ENCODE measurements at places on chromosomes 12 and 14.

GRCh38 chr14:52922059-52922458, 28.8 kb downstream of the FERMT2 start:
- no peak for DNase-seq

DNA sequence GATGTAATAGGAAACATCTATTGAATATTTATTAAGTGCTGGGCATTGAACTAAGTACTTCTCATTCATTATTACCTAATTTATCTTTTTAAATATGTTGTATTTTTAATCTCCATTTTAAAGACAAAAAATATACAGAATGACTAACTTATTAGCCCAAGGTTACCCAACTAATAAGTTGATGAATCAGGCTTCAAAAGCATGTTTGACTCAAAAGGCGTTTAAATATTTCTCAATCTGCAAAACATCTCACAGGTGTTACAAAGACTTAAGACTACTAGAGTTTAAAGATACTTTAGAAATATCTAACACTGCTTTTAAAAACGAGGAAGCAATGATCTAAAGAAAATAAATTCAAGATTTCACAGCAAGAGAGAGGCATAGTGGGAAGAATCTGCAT, 457.4 kb upstream of the DCN start:
- DNase-seq, result peak; percentile 35

DNA sequence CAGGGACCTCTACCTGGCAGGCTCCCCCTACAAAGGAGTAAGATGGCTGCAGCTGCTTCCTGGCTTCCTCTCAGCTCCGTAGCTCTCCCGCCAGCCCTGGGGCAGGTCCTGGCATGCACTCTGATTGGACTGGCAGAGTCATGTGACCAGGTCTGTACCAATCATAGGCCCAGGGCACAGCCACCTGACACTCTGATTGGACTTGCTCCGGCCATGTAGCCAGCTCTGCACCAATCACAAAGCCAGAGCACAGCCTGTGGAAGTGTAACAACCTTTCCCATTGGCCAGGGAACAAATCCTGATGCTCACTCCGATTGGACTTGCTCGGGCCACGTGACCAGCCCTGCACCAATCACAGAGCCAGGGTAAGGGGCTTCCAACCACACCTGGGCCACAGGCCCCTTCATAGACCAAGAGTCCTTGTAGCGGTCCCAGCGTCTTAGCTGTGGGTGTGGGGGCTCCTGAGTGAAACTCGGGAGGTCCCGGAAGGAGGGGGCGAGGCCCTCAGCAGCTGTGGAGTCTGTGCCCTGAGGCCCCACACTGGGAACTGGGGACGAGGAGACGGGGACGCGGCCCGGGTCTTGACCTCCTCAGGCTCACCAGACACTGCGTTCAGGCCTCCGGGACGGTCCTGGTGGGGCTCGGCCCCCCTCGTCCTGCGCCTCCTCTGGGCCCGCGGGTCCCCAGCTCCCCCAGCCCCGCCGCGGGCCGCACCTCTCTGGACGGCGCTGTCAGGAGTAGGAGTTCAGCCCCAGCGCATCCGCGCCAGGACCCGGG, 210.6 kb downstream of the ADGRD1 start:
- DNase-seq, result no peak

DNA sequence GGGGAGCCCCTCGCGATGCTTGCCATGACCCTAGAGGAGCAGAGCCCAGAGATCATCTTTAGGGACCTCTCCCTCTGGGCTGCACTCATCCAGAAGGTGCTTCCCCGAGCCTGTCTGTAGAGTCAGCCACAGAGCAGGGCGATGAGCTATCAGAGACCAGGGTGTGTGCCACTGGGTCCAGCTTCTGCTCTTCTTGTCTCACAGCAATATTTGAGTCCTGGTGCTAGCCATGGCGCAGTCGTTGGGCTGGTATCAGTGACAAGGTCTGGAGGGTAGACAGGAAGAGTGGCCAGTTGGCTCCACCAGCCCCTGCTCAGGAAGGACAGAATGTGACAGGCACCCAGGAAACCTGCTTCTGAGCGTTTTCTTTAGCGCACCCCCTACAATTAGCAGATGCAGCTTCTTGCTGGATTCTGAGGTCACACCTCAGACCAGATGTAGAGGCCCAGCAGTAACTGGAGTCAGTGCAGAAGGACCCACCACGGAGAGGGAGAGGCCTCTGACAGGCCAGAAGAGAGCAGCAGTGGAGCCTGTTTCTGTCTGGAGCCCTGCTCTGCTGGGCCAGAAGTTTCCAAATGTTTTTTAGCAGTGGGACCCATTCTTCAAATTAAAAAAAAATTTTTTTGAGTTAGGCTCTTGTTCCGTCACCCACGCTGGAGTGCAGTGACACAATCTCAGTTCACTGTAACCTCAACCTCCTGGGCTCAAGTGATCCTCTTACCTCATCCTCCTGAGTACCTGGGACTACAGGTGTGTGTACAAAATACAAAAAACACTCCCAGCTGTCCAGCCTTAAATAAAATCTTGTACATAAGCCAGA, 23.7 kb downstream of the ANKRD9 start:
- no peak for DNase-seq

DNA sequence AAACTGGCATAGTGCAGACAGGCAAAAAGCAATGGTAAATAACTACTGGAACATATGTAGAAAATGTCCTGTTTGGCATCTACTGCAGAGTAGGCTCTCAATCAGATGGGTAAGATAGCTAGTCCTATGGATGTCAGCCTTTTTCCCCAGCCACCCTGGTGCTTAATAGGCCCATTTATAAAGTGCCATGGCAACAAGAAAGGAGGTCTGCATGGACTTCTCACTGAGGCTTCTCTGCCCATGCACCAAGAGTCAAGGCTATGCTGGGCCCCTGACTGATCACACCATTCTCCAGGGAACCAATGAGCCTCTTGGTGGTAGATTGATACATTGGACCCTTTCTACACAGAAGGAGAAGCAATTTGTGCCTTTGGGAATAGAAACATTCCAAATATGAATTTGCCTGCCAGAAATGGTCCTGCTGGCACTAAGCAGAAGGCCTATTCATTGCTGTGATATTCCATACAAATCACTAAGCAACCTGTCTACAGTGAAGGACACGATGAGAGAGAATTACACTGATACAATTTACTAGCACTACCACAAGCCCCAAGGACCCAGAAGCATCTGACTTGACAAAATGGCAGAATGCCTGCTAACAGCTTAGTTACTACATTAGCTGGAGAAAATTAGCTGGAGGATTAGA, 43.8 kb downstream of the RESF1 start:
- no peak for DNase-seq

Data from mammary epithelial cell (primary cell).